Activated naive CD8-positive, alpha-beta T cell treated with anti-CD3 and anti-CD28 coated beads for 36 hours (primary cell): ENCODE measurements at places on chromosomes 3 and 15. TPM values are rescaled to one million over a fixed set of nuclear protein-coding genes. Genes with fewer than 3 reads are reported as not detected.

- peaks cover 12% of the 10 kb centered on the region for H3K4me1 ChIP-seq
- H3K27me3 ChIP-seq = peaks cover 32% of the 10 kb centered on the region
- peak overlapping the region; percentile 72 for H3K4me3 ChIP-seq
- no peaks in the 10 kb centered on the region for H3K36me3 ChIP-seq
- no peak overlapping the region for H3K27ac ChIP-seq
- DNase-seq = no peak
Measured at GRCh38 chr15:73051391-73051806, 864 bp upstream of the NEO1 start.

DNA sequence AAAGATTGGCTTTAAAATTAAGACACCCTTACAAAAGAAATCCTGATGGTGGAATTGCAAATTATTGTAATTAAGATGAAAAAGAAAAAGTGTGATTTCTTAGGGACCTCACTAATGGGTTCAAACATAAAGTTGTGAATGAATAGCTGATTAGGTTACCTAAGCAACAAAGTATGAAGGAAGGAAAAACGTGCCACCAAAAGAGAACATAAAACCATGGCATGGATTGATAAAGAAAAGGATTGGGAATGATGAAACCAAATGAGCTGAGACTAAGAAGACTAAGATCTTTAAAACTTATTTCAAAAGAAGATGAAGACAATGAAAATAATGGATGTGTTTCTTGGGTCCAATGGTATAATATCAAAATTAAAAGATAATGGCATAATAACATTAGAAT is 32.2 kb upstream of the GUCA1C start:
- no peak overlapping the region for H3K4me3 ChIP-seq
- H3K36me3 ChIP-seq = no peaks in the 10 kb centered on the region
- peaks cover 18% of the 10 kb centered on the region for H3K27me3 ChIP-seq
- H3K27ac ChIP-seq = no peak overlapping the region
- DNase-seq = no peak

DNA sequence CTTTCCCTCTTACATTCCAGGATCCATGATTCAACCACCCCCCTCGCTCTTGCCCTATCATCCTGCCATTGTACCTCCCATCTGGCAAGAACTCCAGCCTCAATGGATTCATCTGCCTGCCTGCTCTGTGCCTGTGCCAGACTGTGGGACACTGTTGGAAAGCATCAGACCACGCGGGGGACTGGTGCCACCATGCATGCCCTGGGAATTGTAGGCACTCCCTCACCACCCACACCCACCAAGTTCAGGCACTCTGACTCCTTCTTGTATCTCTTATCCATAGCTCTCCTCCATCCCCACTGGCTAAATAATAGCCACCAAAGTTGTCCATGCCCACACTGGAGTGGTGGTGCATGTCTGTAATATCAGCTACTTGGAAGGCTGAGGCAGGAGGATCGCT is 143.8 kb downstream of the TPRA1 start:
- H3K27ac ChIP-seq = no peak overlapping the region
- no peaks in the 10 kb centered on the region for H3K4me1 ChIP-seq
- H3K36me3 ChIP-seq = no peaks in the 10 kb centered on the region
- no peak overlapping the region for H3K4me3 ChIP-seq
- no peak for DNase-seq

Gene NUP210
- 131 TPM for total RNA-seq

Gene PLSCR2
- total RNA-seq = not detected
